NCI-H2107 (cell line): ENCODE measurements at places on chromosomes 11 and 22.

DNA sequence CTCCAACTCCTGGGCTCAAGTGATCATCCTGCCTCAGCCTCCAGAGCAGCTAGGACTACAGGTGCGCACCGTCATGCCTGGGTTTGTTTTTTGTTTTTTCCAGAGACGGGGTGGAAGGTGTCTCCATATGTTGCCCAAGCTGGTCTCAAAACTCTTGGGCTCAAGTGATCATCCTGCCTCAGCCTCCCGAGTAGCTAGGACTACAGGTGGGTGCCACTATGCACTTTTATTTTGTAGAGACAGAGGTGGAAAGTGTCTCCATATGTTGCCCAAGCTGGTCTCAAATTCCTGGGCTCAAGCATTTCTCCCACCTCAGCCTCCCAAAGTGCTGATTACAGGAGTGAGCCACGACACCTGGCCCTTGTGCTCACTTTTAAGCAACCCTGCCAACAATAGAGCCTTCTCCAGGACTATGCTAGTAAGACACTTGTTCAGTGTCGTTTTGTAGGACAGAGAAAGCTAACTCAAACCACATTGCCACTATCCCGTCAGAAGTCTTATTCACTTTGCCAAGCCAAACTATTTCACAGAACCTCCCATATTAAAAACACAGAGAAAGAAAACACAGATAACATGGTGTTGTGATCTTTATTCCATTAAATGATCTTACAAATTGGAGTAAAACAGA lies 9.4 kb upstream of the PLAAT3 start:
- no peak for DNase-seq

DNA sequence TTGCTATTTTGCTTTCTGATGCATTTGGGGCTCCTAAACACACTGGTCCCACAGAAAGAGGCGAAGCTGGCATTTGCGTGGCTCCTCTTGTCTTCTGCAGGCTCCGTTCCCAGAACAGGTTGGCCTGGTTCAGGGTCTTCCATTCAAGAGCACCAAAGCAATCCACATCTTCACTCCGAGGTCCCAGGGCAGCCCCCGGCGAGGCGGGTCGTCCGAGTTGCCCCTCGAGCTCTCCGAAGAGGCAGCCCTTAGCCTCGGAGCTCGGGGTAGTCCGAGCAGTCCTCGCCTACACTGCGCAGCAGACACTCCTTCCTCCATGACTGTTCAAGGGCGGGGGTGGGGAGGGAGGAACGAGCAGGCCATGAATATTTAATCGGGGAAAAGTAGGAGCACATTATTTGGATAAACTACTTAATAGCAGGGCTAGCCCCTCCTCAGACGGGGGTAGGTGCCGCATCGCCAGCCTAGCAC lies 321.3 kb downstream of the BLID start:
- no peak for DNase-seq

DNA sequence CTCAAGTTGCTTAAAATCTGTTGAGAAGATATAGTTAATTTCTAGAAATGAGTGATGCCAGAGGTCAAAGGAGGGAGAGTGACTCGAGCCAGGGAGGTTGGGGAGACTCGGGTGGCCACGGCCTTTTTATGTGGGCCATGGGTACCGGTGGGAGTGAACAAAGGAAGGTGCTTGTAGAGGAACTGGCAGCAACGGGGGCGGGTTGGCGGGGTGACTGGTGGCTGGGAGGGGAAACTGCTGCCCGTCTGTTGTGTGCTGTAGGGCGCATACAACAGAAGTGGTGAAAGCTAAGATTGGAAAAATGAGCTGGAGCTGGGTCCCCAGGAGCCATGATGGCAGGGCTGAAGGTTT lies 5.4 kb downstream of the DAGLA start:
- DNase-seq = no peak

- no peak for DNase-seq
These were observed 36.8 kb downstream of the KIRREL3 start for GRCh38 chr11:126963603-126964363.

DNA sequence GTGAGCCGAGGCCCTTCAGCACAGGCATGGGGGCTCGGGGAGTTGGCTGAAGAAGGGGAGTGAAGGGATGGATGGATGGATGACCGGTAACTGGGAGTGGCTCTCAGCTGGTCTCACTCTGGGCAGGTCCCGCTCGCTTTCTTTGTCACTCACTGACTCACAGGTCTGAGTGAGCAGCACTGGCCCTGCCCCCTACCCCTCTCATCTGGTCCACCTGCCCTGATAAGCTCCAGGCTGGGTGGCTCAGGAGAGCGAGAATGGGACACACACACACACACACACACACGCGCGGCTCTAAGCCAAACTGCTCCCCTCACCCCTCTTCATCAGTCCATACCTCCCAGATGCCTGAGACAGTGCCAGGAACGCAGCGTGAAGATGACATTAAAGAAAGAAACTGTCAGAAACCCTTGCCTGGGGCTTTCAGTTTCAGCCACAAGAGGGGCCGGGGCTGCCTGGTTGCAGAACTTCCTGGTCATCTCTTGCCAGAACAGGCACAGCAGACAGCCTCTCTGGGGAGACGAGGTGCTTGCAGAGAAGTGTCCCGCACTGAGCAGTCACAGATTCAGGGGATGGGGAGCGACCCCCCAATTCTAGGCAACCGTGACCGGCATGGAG lies 16.5 kb upstream of the SHISAL1 start:
- no peak for DNase-seq

- no peak for DNase-seq
These were observed 89.0 kb downstream of the ISX start for GRCh38 chr22:35154937-35155387.

- DNase-seq = no peak
These were observed 1348.2 kb upstream of the RAG2 start for GRCh38 chr11:37946155-37946766.

DNA sequence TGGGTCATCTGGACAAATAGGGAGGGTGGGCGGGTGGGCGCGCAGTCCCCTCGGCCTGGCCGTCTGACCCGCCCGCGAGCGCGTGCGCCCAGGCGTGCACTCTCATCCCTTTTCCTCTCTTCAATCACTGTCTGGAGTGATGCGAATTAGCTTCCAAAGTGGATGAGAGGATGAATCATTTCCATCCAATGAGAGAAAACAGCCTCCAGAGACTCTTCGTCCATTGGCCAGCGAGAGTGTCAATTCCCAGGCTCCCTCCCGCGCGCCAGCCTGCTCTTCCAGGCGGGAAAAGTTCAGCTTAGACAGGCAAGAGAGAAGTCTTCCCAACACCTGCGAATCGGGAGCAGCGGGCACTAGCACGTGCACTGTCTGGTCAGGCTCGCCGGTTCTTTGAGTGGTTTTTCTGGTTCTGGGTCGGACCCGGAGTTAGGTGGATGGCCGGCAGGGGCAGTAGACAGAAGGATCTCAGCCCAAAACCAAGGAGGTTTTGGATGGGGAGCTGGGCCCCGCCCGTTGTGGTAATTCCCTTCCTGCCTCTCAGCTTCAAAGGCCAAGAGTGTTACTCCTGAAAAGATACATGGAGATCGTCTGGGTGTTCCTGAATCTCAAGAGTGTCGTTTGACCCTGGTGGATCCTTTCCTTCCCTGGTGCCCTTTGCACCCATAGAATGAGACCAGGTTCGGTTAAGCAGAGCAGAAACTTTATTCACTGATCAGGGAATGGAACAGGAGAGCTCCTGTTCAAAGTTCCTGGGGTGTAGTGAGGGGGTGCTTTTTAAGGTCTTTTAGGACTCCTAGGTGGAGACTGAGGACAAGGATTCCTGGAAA lies 33.4 kb upstream of the GLYATL1 start:
- no peak for DNase-seq

DNA sequence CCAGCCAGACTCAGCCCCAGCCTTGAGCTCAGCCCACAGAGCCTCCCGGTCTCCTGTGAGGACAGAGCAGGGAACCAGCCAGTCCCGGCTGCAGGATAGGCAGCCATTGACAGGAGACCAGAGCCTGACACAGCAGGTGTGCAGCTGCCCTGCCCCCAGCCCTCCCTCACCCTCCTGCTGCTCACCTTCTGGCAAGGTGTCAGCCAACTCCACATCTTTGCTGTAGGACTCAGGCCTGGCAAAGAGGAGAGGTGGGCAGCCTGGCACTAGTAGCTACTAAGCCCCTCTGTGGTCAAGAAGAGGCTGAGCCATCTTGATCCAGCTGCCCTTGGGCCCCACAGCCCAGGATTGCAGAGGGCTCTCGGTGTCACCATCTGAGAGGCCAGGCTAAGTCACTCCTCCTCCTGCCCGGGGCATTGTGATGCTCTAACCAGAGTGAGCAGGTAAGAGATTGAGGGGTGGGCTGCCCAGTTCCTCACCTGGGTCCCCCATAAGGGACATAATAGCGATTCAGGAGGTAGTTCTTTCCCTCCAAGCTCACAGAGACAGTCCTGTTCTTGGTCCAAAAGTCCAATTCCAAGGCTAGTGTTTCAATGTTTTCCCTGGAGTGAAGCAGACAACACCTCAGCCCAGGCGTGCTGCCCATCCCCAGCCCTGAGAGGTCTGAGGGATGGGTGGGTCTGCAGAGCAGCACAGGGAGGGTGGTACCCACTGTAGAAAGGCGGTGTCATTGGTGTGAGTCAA lies 18.6 kb downstream of the TREH start:
- DNase-seq = no peak

- DNase-seq = no peak
These were observed 82.7 kb downstream of the TP53I11 start for GRCh38 chr11:44868021-44868420.
